ENCODE measurements at places on chromosomes 4 and X.

- no peak for DNase-seq
These were observed 139.8 kb downstream of the WDFY3 start for GRCh38 chr4:84826681-84827080.

DNA sequence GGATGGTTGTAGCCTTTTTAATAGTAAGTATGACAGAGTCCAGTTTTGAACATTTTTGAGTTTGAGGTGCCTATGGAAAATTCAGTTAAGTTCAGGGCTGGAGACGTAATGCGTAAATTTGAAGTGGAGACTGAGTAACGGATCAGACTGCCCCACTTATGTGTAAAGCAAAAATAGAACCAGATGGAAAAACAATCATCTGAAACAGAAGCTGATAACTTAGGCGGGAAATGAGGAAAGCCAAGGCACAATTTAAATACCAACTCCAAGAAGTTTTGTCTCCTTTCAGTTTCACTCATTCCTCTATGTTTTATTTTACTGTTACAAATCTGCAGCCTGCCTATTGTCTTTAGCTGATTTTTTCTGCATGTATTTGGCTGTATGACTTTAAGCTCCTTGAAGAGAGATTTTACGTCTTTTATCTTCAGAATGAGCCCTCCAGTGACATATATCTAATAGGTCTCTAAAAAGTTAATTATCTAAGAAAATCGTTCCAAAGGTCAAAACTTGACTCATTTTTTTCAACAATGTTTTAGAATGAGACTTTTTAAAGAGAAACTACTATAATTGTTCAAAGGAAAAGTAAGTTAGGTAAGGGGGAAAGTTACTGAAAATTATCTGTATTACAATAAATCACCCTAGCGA is 1.1 kb downstream of the SGCB start:
- no peak for DNase-seq

DNA sequence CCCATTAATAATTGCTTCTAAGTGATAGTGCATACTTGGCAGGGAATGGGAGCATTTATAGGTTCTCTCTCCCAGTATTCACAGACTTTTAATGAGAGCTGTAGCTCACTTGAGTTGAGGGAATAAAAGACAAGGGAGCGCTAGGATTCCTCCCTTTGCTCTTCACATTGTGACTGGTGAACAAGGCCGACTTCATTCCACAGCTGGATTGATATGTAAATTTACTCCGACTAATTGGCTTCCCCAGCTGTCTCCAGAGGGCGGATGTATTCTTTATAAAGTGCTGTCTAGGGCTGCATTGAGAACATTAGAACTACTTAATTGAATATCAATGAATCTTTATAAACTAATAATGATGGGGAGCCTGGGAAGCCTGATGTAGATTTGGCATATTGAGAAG is 63.4 kb downstream of the GPR50 start:
- DNase-seq = no peak

DNA sequence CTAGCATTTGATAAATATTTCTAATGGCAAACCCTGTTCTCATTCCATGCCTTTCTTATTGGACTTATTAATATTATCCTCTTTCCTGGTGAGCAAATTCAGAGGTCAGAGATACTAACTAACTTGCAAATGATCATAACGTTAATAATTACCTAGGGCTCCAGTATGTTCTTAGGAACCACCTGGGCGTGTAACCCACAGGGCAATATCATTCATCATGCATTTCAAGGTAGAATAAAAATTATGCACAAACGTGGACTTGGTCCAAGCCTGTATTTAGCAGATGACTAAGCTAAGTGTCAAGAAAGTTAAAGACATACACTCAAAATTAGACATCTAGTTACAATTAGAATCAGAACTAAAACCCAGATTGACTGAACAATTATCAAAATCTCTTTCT is 850.1 kb downstream of the TRIML1 start:
- DNase-seq = no peak

GRCh38 chr4:106806158-106806797 is 229.8 kb downstream of the DKK2 start:
- no peak for DNase-seq

GRCh38 chr4:89049853-89050252 is 7.1 kb downstream of the FAM13A start:
- no peak for DNase-seq
